ENCODE measurements at places on chromosomes 1 and 21.

- DNase-seq, result no peak
These were observed 13.8 kb upstream of the EYA3 start for GRCh38 chr1:28102189-28102588.

- DNase-seq, result no peak
These were observed 80.6 kb upstream of the LAMC2 start for GRCh38 chr1:183105449-183105848.

DNA sequence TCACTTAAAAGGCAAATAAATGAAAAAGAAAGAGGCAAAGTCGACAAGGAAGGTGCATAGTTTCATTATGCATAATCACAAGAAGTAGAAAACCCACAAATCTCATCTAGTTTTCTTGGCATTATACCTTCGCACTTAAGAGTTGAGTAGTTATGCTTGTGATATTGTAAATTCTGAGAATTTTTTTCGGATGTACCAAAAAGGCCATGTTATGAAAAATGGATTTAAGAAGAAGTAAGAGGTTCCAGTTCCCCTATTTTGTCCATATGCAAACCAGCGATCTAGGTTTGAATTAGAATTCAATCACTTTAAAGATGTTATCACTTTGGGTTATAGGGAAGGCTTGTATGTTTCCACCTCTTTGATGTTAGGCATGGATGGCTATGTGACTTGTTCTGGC, 7.9 kb upstream of the ERICH3 start:
- DNase-seq, result no peak

DNA sequence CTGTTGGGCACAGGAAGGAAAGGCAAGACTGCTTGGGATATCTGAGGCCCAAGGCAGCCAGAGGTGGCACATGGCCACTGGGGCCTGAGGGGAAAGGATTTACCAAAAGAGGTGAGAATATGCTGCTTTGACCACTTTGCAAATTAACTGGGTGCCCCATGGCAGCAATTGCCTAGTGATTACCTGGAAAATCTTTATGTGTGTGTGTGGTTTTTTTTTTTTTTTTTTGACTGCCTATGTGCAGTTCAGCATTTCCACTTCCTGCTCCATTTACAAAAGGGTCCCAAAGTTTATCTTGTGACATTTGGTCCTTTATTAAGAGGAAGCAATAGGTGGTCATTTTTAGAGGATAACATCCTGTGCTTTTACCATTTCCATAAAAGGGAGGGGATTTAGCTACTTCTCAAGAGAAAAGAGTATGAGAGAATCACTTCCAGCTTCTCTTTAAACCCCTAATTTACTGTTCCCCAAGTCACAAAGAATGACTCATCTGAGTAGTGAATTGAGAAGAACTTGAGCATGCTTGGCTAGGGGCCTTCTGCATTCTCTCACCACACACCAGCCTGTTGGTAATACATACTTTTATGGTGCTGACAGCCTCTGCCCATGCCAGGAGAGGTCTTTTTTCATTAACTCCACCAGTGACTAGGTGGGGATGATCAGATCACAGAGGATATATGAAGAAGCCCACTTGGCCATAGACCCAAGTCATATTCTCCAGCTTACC, 52.1 kb downstream of the SYDE2 start:
- no peak for DNase-seq

DNA sequence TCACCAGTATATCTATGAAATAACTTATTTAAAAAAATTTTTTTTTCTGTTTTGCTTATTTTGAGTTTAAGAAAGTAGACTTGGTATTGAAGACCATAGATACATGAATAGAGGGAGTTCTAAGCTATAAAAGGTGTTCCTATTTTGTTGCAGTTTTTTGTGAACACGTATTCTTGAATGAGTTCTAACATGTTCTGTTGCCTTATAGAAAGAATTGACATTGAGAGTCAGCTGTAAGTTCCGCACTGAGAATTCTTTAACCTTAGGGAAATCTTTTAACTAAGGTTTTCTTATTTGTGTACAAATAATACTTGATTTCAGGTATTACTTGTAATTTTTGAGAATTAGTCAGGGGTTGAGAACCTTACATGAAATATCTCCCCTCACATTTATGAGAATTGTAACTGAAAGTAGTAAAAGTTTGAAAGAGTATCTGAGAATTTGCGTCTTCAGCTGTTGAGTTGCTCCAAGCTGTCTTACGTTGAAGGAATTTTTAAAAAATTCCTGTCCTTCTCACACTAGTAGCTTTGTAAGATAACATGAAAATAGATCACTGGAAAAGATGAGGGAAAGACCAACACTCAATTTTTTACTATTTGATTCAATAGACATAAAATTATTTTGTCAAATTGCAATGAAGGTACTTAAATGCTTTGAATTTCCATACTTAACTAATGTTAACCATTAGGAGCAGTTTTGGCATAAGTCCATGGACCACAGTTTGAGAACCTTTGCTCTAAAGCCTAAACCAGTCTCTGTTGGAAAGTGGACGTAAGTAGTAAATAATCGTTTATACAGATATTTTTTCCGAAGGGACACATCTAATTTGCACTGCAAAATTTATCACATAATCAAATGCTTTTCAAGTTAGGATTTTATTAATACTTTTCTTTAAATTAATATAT, 3.8 kb downstream of the DR1 start:
- no peak for DNase-seq

DNA sequence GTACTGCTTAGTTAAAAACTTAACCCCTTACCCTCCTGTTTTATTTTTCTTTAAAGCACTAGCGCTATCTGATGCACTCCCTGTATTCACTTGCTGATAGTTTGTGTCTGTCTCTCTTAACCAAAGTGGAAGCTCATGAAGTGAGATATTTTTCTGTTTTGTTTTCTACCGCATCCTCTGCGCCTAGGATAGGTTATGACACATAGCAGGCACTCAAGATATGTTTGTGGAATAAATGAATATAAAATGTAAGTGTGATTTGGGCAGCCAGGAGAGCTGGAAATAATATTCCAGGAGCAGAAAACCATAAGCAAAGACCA, 49.0 kb upstream of the MRPS6 start:
- DNase-seq, result no peak

DNA sequence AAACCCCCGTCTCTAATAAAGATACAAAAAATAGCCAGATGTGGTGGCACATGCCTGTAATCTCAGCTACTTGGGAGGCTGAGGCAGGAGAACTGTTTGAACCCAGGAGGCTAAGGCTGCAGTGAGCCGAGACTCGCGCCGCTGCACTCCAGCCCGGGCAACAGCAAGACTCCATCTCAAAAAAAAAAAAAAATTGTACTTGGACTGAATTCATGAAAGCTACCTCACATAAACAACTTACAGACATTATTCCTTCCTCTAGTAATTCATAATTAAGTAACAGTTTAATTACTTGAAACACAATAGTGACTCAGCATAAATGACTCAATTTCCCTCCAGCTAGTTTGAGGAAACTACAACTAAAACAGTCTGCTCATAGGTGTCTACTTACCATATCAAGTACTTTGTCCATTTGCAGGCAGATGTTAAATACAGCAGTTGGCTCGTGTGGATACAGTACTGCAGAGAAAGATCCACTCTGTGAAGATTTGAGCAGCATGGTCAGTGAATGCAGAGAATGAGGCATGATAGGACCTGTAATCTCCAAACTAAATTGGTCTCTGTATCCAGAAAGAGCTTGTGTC, 9.4 kb downstream of the DONSON start:
- no peak for DNase-seq

DNA sequence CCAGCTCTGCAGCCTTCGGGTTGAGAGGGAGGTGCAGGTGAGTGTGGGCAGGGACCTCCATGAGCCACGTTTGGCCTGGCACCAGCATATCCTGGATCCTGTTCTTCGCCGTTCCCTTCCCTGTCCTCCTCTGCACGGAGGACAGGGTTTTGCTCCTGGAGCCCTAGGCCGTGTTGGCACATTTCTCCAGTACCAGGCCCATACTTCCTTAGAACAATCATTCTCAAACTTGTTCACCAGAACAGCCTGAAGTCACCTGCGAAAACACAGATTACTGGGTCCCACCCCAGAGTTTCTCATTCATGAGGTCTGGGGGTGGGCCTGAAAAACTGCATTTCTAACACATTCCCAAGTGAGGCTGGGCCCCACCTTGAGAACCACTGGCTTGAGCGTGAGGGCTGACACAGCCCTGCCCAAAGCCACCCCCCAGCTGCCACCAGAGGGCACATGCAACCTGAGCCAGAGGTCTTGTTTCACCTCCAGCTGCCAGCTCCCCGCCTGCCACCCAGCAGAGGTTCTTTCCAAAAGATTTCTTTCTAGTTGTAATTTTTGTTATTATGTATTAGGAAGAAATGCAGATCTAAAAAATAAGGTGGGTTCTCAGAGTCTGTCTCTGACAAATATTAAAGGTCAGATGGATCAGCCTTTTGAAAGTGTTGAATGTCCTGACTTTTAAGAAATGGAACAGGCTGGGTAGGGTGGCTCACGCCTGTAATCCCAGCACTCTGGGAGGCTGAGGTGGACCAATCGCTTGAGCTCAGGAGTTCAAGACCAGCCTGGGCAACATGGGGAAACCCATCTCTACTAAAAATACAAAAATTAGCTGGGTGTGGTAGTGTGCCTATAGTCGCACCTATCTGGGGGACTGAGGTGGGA, 39.6 kb upstream of the LDLRAP1 start:
- DNase-seq, result no peak

- no peak for DNase-seq
These were observed 23.9 kb downstream of the PCP4 start for GRCh38 chr21:39891111-39891510.

DNA sequence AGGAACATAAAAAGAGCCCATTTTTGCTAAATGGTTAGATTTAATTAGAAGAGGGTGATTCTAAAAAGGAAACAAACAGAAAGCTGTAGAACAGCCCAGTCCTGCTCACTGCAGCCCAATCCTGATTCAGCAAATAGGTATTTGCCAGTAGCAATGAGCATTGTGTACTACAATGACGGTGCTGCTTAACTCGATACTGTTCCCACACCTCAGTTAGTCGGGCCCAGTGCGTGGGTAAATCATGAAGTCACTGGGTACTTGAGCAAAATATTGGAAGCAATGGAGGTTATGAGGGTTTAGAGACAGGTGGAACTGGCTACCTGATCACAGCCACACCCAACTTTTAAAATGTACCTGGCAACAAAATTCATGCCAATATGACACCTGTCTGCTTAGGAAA, 101.5 kb upstream of the ADGRL2 start:
- no peak for DNase-seq

DNA sequence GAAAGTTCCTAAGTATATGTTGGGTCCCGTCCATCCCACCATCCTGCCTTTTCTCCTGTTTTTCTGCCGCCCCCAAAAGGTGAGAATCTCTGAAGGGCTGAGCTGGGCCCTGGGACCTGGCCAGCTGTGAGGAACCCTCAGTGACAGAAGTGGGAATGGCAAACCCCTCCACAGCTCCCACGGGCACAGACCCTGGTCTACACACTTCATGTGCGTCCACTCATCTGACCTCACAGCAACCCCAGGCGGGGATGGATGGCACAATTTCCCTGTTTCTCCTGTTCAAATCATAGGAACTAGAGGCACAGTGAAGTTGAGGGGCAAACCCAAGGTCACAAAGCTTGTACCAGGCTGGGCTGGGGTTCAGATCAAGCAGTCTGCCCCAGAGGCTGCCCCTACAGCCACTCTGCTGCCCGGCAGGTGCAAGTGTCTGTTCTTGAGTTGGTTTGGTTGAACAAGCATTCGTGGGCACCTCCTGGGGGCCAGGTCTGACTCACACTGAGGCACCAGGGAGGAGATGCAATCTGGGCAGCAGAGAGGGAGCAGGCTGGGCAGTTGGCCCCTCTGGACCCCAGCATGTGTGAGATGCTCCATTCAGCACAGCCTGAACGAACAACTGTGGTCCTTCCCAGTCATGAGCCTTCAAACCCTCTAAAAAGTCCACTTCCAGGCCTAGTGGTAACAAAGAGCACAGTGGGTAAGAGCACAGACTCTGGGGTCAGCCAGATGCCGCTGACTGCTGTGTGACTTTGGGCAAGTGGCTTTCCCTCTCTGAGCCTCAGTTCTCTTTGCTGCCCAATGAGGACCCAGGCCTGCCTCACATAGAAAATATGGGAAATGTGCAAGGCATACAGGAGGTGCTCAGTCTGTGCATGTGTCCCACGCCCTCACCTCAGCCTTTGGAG, 4.0 kb downstream of the EDN2 start:
- DNase-seq, result no peak

DNA sequence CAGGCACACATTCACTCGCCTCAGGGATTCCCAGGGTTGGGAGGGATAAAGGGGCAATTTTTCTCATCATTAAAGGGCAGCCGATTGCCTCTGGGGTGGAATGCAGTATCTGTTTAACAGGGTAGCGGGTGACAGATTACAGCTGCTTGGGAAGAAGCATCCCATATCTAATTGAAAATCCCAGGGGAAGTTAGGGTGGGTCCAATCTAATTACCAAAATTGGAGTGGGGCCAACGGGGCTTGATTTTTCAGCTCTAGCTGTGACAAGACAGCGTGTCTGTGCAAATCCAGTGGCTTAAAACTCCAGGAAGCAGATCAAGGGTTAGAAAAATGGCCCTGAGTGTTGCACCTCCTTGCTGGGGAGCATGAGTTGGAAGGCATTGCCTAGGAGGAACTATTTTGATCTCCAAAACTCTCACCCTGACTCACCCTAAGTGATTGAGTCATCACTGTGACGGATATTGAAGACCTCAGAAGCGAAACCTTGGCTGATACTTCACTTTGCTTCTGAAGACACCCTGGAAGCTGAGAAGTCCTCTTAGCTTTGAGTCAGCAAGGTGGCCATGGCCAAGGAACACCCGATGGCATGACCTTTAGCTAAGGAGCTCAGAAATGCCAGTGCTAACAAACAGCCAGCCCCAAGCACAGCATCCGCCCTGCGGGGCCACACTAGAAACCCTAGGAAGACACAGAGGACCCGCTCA, 46.0 kb downstream of the GRHL3 start:
- no peak for DNase-seq

DNA sequence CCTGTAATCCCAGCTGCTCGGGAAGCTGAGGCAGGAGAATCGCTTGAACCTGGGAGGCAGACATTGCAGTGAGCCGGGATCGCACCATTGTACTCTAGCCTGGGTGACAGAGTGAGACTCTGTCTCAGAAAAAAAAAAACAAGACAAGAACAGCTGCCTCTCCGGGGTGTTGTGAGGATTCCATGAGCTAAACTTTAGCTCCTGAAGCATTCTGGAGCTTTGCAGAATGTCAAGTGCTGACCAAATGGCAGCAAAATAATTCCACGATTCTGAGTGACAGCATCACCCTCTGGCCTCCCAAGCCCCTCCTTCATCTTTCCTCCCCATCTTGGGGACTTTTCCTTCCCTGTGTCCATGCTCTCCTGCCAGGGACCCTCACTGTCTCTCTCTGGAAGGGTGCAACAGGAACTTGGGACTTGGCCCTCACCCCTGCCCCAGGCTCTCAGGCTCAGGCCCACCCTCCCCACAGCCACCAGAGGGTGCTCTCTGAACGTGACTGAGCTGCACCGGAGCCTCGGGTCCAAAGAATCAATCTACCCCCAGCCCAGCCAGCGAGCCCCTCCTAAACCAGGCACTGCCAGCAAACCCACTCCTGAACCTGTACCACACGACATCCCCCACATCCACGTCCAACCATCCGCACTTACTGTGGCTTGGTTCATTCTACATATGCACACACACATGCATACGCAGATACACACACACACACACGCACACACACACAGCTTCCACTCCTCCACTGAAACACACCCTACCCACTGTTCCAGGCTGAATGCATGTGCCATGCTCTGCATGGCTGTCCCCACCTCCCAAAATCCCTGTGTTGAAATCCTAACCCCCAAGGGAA, 45.7 kb downstream of the ACOT7 start:
- DNase-seq, result no peak

- DNase-seq, result no peak
These were observed 59.2 kb downstream of the TIAM1 start for GRCh38 chr21:31284797-31285397.
